ENCODE measurements at places on chromosomes 4 and X.

GRCh38 chr4:110005461-110006056, 92.9 kb downstream of the EGF start:
- peak; percentile 63 for DNase-seq

DNA sequence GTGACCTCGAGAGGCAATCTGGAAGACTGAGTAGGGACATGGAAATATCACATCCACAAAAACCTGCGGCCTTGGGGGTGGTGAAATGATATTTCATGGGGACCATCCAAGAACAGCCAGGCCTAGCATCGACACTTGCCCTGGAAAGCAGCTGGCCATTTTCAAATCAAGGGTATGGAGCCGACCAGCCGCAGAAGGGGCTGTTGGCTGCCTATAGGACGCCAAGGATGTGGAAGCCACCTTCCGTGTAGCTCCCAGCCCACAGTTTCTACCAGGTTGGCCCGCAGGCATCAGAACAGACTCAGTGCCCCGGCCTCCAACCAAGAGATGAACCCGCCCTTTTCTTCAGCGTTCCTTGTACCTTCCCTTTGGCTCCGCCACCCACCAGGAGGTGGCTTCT, 5.4 kb upstream of the LOC101059915 start:
- DNase-seq: no peak

- DNase-seq: no peak
Measured at GRCh38 chr4:96295143-96295741, 455.3 kb downstream of the PDHA2 start.

DNA sequence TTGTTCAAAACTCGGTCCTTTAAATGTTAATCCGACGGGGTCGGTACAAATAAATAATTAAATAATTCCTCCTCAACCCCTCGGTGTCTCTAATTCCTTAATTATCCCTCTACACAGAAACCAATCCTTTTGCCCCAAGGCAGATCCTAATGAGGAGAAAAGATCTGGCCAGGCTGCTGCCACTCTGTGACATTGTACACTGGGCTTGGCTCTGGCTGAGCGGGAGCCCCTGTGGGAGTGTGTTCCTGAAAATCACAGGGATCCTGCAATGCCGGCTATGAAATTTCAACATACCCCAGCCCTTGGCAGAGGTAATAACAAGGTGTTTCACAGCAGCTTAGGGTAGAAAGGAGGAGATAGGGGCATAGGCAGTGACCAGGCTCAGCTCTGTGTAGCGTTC, 96.0 kb downstream of the DHRSX start:
- no peak for DNase-seq

- no peak for DNase-seq
Measured at GRCh38 chr4:153209410-153209809, 5.2 kb downstream of the TRIM2 start.

DNA sequence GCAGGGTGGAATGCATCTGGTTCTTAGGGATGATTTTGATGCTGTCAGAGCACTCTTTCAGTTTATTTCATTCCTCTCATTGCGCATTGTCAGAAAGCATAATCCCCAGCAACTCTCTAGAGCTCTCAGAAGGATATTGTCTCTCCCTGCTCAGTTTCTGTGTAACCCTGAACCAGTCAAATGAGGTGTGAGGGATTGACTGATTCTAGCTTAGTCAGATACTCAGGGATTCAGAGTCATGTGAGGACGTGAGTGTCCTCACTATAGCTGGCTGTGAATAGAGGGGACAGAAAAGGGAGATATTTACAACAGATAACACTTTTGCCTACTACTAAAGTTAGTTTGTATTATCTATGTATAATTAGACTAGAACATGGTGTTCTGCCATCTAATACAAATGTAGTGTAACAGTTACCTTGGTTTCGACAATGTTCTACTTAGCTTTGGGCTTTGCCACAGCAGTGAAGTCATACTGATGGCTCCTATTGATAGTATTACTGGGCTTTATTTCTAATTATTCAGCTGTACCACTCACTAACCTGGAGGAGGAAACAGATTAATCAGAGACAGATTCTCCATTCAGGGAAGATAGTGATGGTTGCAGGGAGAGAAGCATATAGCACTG, 19.5 kb downstream of the AP1AR start:
- no peak for DNase-seq

GRCh38 chr4:101018836-101019235, 328.5 kb downstream of the PPP3CA start:
- DNase-seq: no peak

DNA sequence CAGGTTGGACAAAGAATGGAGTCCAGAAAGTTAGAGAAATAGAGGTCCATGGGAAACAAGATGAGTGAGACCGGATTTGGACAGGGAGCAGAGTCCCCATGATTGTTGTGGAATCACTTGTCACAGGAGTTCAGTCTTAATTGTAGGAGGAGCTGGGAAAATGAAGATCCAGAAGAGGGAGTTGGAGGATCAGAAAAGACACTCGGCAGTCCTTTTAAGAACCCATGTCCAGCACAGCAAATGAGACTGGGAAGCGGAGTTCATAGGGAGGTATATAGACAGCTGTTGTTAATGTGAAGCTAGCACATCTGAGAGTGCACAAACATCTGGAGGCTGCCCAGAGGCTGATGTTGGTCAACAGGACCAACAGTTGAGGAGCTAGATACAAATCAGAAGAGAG, 111.4 kb upstream of the RXFP1 start:
- peak; percentile 1 for DNase-seq

DNA sequence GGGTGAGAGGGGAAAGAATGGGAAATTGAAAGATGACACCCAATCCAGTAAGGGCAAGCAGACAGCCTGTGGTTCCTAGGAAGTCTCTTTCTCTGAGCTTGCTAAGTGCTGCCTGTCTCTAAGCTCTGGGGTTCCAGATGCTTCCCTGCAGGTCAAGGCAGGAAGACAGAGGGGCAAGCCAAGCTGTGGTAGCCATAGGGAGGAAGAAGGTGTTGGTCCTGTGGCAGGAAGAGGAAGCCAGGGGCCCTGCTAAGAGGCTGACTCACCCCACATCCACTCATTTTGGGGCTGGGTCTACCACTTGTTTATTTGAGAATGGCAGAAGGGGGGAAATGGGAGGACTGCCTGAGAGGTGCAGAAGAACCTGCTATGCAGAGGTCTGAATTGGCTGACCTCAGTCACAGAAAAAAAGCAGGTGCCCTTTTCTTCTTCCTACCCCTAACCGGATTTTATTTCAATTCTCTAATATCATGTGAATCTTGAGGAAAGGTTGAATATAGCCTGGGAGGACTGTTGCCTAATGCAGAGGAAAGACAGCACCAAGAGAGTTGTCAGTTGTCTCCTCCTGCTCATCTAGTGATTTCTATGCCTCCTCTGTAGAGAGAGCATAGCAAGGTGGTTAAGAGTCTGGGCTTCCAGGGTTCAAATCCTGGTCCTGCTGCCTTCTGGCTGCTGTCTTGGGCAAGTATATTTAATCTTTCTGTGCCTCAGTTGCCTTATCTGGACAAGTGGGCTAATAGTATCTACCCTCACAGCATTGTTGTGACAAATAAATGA, 27.4 kb downstream of the HOPX start:
- DNase-seq: no peak

- no peak for DNase-seq
Measured at GRCh38 chr4:145736241-145736831, 56.4 kb downstream of the C4orf51 start.

DNA sequence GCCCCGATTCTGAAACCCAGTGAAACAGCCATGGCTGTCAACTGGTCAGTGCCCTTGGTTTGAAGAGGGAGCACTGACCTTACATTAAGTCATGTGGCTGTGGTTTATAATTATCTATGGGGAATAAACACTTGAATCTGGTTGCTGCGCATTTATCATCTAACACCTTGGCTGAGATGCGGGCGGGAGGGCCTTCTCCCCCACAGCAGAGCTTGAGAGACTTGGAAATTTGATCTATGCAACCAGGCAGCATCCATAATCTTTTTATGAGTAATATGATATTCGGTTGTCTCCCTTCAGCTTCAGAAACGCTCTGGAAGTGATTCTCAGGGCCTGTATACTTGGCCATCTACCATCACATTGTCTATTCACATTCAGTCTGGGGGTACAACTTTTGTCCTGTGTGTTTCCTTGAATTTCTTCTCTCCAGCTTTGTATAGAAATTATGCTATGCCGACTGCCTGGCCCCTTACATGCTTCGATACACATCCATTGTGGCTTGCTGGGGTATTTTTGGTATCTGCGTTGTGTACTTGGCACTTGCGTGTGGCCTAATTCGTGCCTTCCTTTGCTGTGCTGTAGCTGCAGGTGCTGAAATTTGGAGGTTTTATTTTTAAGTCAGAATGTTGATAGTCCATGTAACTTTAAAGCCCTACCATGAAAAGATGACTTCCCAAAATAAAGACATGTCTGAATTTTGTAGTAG, 321.6 kb downstream of the ARHGAP10 start:
- no peak for DNase-seq

DNA sequence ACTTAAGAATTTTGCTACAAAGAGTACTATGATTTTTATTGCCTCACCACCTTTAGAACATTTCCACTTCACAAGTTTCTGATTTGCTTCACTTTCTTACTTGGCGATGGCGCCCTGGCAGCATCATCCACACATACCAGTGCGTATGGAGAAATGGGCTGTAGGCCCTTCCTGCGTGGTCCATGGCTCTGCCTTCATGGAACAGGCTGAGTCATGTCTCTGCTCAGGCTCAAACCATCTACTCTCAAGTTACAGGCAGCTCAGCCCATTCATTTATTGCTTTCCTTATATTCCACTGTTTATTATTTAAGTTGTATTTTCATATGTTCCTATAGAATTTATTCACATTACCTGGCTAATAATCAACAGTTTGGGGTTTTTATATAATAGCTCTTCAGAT, 21.1 kb downstream of the CASP3 start:
- DNase-seq: no peak

DNA sequence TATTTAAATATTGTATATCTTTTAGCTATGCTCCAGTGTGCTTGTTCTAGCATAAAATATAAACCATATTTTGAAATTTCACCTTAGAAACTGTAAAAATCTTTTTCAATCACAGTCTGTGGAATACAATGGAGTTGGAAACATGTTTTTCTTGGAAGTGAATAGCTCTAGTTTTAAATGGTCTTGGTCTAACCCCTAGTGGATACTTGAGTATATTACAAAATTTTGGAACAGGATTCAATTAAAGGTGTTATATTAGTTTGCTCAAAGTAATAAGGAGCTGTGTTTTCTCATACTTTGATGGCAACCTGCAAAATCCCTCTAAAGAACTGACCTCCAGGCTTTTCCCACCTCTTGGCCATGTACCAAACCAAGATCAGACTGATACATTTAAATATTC, 48.2 kb downstream of the STK26 start:
- peak; percentile 11 for DNase-seq

GRCh38 chrX:148541584-148541940, 41.1 kb downstream of the AFF2 start:
- no peak for DNase-seq

- DNase-seq: peak; percentile 44
Measured at GRCh38 chrX:45758738-45759397, 558.2 kb upstream of the DIPK2B start.

DNA sequence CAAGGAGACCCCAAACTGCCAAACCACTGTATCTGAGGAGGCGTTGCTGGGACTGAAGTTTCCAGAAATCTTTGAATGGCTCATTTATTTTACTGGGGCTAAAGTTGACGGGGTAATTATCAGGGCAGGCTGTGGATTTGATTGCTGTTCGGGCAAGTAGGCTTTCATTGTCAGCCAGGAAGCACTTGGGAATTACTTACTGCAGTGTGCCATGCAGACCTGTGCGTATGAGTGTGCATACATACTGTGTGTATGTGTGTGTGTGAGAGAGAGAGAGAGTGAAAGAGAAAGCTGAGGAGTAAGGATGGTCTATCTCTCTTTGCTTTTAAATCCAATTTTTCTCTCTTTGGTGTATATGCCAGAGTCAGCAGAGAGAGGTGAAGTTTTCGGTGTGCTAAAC, 122.7 kb downstream of the NPNT start:
- no peak for DNase-seq

DNA sequence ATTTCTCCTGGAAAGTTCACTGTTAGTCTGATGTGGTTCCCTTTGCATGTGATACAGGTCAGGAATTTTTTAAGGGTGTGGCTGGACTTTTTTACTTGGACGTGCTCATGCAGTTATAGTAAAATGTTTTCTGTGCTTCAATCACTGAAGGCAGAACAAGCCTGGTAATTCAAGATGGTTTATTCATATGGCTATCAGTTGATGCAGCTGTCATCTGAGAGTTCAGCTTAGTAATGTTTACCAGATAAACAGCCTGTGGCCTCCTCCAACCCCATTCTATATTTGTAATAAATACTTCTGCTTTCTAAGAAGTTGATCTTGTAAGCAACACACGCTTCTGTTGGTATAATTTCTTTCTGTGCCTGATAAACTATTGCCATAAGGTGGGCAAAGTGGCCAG, 2105.9 kb downstream of the ARAP2 start:
- no peak for DNase-seq

- DNase-seq: no peak
Measured at GRCh38 chr4:8723222-8723980, 130.8 kb downstream of the CPZ start.

GRCh38 chr4:153142700-153143438, 61.4 kb upstream of the TRIM2 start:
- peak; percentile 71 for DNase-seq

DNA sequence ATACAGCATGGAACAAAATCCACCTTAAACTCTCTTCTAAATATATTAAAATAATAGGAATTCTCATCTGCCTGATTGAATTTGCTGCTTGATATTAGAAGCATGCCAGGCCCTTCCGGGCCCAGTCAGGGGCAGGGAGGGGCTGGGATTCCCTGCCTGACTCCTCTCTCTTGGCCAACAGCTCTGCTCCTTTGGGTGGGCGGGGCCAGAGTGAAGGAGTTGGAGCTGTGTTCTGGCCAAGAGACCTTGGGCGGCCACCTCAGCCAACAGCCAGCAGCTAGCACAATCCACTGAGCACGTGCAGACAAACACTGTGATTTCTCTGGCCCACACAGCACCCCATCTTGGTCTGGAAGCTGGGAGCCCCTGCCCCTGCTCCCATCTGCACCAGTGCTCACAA, 140.3 kb downstream of the PJA1 start:
- DNase-seq: no peak

DNA sequence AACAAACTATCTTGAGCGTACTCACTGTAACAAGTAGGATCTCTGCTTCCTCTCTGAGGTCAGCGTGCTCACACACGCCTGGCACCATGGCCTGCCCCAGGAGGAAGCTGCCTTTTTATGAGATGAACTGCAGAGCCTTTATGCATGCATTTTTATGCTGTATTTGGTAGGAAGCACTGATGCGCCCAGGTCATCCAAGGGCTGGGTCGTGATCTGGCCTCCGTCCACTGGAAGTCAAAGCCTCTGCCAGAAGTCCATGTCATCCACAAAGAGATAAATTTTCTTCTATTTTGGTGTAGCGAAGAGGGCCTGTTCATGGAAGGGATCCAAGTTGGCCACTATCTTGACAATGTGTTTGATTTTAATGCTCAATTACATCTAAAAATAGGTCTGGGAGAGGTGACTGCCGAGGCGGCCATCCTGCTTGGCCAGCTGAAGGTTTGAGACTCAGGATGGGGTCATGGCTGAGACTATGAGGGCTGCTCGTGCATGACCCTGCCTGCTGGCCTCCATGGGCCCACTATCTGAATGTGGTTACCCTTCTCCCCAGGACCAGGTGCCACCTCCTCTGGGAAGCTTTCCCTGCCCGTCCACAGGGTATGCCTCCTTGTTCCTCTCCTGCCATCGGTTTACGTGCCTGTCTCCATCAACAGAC, 50.3 kb downstream of the HTRA3 start:
- DNase-seq: no peak

Data from ACHN (cell line).